Right hindlimb (tissue), 1 donor: ENCODE measurements at places on chromosomes 12 and 14.

DNA sequence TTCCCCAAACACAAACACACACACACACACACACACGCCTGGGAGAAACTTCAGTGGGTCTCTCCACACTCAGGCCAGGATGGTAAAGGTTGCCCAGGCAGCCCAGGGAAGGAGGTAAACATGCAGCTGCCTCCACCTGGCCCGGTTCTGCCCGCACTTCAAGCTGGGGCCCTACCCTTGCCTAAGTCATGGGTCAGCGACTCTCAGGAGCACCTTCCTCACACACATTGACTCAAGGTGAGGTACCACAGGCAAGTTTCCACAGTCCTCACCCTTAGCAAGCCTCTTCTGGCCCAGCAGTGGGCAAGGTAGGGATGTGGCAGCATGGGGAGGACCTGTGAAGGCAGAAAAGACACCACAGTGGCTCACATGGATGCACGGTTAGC, 14.1 kb upstream of the FAIM2 start:
- DNase-seq, result no peak

- no peak for DNase-seq
Observed at GRCh38 chr12:115857923-115858322, 419.6 kb downstream of the MED13L start.

GRCh38 chr14:75806352-75806832, 145.3 kb downstream of the TTLL5 start:
- DNase-seq, result no peak

GRCh38 chr12:64782191-64782876, 23.1 kb upstream of the GNS start:
- DNase-seq, result no peak

- no peak for DNase-seq
Observed at GRCh38 chr14:99312106-99312505, 40.1 kb upstream of the BCL11B start.

- DNase-seq, result peak; percentile 41
Observed at GRCh38 chr12:77578466-77579220, 252.1 kb upstream of the NAV3 start.

GRCh38 chr12:32893043-32893442, 3.5 kb downstream of the PKP2 start:
- DNase-seq, result no peak

- no peak for DNase-seq
Observed at GRCh38 chr14:89351221-89351515, 65.9 kb downstream of the FOXN3 start.

DNA sequence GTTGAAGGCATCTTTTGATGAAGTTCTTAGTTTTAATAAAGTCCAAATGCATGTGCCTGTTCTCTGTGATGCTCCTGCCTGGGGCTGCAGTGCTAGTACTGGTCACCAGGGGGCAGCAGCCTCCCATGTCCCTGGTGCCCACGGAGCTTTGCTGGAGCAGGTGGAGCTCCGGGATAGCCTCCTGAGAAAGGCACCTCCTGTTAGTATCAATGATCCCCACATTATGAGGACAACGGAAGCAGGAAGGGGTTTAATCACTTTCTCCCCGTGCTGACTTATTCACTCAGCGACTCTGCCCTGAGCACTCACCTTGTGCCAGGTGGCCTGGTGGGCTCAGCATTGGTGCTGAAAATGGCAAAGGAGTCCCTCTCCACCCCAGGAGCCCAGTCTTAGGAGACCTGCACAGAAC, 123.0 kb upstream of the PZP start:
- peak; percentile 73 for DNase-seq

DNA sequence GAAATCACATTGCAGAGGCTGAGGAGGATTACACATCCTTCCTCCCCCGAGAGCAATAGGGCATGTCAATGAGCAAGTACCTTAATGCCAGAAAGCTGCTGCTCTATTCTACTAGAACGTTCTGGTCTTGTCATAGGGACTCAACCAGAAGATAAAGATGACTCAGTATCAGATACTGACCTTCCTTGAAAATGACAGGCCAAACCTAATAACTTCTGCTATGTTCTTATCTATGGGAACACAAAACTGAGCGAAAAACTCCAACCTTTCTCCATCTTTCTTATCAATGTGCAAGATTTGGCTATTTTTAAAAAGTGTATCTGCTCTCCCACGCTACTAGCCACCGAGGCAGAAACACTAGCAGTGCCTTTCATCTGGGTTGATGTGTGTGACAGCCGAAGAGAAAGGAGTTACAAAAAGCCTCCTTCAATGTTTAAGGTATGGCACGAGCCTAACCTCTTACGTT, 5.5 kb downstream of the CCDC92 start:
- no peak for DNase-seq

DNA sequence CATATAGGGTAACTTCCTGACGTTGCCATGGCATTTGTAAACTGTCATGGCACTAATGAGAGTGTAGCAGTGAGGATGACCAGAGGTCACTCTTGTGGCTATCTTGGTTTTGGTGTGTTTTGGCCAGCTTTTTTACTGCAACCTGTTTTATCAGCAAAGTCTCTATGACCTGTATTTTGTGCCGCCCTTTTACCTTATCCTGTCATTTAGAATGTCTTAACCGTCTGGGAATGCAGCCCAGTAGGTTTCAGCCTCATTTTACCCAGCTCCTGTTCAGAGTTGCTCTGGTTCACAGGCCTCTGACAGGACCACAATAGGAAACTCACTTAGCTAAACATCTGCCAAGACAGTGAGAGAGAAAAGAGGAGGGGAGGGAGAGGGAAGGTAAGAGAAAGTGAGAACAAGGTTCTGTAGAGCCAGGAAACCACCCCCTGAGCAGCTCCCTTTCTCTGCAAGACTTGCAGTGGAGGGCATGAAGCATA, 64.8 kb upstream of the PLEKHG3 start:
- no peak for DNase-seq

GRCh38 chr14:90726656-90727055, 89.6 kb downstream of the TTC7B start:
- DNase-seq, result peak; percentile 63

DNA sequence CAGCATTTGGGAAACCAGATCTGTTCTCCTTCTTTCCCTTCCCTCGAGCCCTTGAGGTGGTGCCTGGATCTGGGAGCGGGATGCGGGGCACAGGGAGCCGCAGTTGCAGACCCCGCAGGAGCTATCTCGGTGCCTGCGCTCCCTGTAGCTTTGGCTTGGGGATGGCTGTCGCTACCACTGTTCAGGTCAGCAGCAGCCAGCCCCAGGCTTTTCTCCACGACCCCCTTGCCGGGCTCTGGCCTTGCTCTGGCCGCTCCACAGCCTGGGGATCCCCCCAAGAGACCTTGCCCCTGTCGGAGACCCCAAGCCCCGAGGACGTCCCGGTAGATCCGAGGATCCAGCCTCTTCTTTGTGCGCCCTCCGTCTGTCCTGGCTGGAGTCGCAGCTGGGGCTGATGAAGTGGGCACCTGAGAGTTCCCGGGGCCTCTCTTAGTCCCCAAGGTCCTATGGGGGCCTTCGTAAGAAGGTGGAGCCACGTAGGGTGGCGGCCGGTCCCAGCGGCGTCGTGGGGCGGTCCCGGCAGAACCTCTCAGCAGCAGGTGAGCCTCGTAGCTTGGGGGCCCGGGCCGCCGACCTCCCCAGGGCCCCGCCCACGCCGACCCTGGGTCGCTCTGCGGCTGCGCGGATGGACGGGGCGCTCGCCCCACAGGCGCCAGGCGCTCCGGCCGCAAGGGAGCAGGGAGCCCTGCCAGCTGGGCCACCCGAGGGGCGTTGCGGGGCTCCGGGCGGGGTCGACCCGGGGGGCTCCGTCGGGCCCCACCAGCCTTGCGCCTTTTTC, 1.3 kb downstream of the DDN start:
- DNase-seq, result no peak

DNA sequence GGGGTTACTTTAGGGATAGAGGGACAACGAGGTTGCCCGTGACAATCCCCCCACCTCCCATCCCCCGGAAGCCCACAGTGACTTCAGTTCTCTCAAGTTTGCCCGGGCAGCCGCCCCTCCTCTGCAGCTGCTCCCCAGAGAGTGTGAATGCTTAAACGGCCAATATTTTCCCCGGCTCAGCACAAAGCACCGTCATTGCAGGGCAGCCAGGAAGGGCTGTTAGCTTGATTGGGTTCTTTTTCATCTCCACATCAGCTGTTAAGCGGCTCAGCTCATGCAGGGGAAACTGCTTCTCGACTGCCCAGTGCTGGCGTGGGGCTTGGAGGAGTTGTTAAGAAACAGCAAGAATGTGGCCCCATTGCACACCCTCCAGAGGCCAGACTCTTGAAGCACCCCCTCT, 120.5 kb upstream of the NCOR2 start:
- DNase-seq, result peak; percentile 78

DNA sequence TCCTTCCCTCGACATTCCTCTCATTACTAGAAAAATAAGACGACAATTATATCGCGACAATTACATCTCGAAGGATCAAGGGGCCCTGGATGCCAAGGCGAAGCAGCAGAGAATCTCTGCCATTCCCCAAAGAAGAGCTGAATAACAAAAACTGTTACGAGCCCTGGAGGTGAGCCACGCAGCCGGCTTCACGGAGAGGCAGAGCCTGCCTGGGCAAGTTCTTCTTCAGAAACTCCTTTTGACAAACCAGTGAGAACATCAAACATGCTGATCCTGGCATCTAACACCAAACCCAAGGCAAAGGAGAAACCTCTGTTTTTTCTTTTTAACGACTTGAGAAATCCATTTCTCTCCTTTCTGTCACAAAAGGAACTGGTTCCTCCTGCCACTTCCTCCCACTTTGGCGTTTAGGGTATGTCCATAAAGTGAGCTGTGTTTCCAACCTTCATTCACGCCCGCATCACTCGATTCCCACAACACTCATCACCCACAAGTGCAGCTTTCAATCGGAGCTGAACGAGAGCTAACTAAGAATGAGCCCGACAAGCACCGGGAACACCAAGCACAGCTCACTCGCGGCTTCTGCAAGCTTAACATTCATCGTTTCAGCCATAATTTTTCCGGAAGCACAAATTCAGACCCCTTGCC, 21.5 kb downstream of the CCDC88C start:
- DNase-seq, result no peak

DNA sequence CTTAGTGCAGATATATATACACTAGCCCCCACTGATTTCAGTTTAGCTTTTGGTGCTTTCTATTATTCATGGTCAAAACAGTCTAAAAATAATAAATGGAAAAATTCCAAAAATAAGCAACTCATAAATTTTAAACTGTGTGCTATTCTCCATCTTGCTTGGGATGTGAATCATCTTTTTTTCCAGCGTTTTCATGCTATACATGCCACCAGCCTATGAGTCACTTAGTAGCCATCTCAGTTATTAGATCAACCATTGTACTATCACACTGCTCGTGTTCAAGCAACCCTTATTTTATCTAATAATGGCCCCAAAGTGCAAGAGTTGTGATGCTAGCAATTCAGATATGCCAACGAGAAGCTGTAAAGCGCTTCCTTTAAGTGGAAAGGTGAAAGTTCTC, 73.9 kb upstream of the KRR1 start:
- no peak for DNase-seq

DNA sequence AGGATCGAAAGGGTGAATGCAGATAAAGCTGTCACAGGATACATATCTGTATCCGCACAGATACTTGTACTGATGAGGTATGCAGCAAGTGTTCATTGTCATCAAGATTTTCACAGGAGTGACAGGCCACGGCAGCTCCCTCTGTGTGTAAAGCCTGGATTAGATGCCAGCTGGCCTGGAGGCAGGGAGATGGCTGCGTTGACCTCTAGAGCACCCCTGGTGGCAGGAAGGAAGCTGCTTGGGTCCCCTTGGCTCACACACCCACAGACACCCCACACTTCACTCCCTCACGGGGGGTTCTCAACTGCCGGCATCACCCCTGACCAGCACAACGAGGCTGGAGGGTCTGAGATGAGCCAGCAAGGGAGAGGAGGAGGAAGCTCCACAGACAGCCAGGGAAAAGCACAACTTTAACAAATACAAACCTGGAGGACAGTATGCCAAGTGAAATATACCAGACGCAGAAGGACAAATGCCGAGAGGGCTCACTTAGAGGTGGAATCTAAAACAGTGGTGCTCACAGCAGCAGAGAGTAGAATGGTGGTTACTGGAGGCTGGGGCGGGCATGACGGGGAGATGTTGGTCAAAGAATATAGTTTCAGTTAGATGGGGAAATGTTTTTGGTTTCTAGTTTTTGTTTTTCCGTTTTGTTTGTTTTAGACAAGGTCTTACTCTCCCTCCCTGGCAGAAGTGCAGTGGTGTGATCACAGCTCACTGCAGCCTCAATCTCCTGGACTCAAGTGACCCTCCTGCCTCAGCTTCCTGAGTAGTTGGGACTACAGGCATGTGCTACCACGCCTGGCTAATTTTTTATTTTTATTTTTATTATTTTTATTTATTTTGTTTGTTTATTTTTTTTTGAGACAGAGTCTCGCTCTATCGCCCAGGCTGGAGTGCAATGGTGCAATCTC, 45.7 kb downstream of the TEAD4 start:
- no peak for DNase-seq

DNA sequence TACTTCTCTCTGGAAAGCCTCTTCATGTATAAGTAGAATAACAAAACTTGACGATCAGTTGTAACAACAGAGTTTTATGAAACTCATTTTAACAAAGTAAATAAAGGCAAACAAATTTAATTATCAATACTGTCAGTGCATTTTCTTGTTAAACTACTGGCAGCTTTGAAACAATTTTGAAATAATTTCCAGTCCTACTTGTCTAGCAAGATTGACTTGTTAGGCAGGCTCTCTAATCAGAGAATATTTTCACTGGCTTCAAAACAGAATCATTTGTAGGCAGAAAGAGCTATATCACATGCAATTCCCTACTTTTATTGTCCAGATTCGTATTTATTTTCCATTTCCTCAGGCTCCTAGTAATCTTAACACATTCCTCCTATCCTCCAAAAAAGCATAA, 45.9 kb upstream of the SLC6A13 start:
- DNase-seq, result no peak

DNA sequence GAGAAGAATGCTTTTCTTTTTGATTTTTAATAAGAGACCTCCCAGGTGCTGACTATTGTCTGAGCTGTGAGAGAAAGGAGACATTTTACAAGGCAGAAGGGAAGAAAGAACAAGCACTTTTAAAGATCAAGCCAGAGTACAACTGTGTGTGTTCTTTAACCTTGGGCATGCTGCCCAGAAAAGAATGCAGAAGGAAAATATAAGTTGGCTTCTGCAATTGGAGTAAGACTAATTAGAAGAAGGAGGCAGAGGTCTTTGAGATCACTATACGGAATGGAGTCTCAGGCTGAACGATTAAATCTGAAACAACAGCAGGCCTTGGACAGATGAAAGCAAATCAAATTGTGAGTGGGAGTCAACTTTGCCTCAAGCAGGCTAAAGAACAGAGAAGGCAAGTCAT, 230.5 kb downstream of the ATP23 start:
- peak; percentile 43 for DNase-seq

- no peak for DNase-seq
Observed at GRCh38 chr12:63941166-63941800, 96.8 kb downstream of the SRGAP1 start.

GRCh38 chr12:94900496-94900895, 103.0 kb downstream of the NDUFA12 start:
- no peak for DNase-seq

- no peak for DNase-seq
Observed at GRCh38 chr12:125573271-125573670, 508.0 kb downstream of the AACS start.

GRCh38 chr12:31431721-31432240, 105.8 kb upstream of the SINHCAF start:
- peak; percentile 30 for DNase-seq

GRCh38 chr14:22977434-22977683, 5.0 kb downstream of the AJUBA start:
- DNase-seq, result no peak

GRCh38 chr12:116937640-116938039, 26.9 kb downstream of the FBXW8 start:
- no peak for DNase-seq
